ENCODE measurements at places on chromosomes 7 and 10.

- DNase-seq: no peak
These were observed 14.0 kb downstream of the GATAD1 start for GRCh38 chr7:92461027-92462003.

GRCh38 chr7:36157527-36158320 lies 4.7 kb downstream of the EEPD1 start:
- DNase-seq: no peak

GRCh38 chr10:68237173-68237572 lies 5.3 kb upstream of the ATOH7 start:
- DNase-seq: no peak

- DNase-seq: no peak
These were observed 476 bp upstream of the ZFYVE27 start for GRCh38 chr10:97736403-97736901.

- no peak for DNase-seq
These were observed 52.0 kb downstream of the THNSL1 start for GRCh38 chr10:25068152-25069058.

DNA sequence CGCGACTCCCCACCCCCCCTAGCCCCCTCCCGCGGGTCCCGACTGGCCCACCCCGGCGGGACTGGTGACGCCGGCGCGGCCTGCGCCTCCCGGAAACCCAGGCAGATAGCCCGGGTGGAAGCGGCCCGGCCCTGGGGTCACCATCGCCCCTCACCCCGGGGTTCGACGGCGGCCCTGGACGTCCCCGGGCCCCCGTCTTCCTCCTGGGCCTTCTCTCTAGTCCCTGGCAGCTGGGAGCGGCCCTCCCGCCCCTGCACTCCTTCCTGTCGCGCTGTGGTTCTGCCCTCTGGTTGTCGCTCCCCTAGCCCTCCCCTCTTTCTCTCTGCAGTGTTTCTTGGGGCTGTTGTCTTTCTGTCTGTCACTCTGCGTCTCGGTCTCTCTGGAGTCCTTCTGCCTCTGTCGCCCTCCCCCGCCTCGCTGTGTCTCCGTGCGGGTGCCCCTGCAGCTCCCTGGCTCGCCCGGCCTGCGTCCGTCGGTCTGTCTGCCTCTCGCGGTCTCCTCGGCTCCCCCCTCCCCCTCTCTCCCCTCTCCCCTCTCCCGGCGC lies 90.5 kb upstream of the PAX2 start:
- DNase-seq: no peak

DNA sequence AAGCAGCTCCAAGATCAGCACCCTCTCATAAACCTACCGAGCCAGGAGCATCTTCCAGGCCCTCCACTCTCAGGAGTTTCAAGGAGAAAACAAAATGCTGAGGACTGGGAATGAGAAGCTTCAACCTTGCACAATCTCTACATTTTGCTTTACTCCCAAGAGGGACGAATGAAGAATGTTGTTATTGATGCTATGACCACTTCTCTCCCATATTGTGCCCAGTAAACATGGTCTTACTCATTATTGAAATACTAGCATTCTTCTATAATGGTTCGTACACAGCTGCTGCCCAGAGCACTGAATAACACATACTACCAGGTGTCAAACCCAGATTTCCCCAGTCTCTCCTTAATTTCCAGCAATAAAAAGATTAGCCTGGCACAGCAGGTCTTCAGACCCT lies 63.4 kb upstream of the BET1 start:
- DNase-seq: no peak

- DNase-seq: no peak
These were observed 14.6 kb downstream of the LUC7L2 start for GRCh38 chr7:139374246-139374645.

DNA sequence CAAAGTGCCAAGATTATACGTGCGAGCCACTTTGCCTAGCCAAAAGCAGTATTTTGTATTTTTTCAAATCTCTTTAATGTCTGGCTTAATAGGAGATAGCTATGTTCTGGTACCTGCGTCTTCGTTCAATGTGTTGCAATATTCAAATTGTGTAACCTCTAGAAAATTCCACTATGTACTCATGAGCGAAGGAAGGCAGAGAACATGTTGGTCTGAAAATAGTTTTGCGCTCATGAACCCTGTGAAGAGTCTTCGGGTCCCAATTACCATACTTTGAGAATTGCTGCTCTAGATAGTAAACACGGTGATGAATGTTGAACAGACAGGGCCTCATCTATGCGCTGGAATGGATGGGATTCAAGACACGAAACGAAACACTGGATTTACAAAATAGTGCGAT lies 2.7 kb upstream of the SUV39H2 start:
- no peak for DNase-seq

- DNase-seq: no peak
These were observed 28.4 kb downstream of the DAGLB start for GRCh38 chr7:6419310-6419773.

GRCh38 chr7:37982423-37982822 lies 62.0 kb downstream of the EPDR1 start:
- DNase-seq: no peak

- DNase-seq: no peak
These were observed 204.7 kb downstream of the RELN start for GRCh38 chr7:103784646-103785286.

- no peak for DNase-seq
These were observed 84.2 kb downstream of the PAXIP1 start for GRCh38 chr7:154918741-154919140.

DNA sequence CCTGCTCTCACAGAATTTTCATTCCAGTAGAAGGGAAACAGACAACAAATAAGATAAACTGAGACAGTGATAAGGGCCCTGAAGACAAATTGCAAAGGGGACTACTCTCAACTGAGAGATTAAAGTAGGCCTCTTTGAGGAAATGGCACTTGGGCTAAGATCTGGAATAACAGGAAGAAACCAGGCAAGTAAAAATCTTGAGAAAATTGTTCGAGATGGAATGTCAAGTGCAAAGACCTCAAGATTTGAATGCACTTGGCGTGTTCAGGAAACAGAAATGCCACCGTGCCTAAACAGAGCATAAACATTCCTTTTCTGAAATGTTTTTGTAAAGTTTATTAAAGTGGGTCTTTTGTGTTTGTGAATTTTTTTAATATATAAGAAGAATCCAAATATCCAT lies 10.7 kb downstream of the ARMH3 start:
- DNase-seq: no peak

GRCh38 chr7:145398758-145399157 lies 562.9 kb upstream of the TPK1 start:
- DNase-seq: no peak
